ENCODE measurements at places on chromosomes 4 and X.
A peak's percentile ranks its signal among the peaks of the same experiment; 100 is the strongest.

GRCh38 chrX:72216973-72217372 lies 21.9 kb downstream of the ERCC6L start:
- DNase-seq: no peak

DNA sequence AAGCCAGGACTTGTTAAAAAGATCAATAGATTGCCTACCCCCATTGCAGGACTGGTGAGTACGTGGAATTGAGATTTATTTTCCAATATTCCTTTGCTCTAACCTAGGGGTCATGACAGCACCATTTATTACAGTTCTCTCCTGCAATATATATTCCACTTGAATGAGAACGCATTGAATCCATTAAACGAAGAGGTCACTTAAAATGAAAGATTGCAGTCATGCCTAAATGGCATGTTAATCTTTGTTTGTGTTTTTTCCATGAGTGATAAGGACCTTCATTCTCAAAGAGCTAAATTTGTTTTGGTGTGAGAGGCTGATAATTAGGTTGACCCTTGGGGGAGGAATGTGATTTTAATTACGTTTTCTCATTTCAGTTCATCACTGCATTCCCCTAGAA lies 13.5 kb upstream of the LIMCH1 start:
- no peak for DNase-seq

GRCh38 chrX:105618393-105619101 lies 203.8 kb upstream of the NRK start:
- no peak for DNase-seq

DNA sequence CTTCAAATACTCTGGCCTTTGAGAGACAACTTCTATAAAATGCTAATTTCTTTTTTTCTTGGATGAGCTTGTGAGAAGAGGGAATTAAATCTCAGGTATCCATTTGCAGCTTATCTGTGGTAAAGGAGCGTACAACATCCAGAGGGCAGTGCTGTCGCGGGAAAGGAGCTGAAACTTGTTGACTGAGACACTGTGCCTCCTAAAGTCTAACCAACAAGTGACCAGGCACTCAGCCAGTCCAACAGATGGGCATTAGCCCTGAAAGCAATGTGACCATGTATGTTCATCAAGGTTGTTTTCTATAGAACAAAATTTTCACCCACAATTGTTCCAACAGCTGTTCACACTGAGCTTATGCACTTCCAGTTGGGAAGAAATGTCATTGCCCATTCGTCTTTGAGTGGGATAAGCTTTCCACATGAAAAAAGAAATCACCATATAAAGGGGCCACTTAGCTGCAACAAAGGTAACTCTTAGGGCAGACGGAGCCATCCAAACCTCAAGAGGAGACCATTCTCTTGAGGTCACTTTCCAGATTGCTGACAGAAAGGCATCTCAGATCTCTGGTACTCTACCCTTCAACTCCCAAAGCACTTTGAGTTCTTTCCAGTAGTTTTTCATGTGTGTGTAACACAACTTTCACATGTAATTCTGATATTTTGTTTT lies 244.8 kb upstream of the NEIL3 start:
- no peak for DNase-seq

GRCh38 chr4:100633269-100633668 lies 115.4 kb upstream of the EMCN start:
- DNase-seq: no peak

- no peak for DNase-seq
Observed at GRCh38 chr4:89491761-89492160, 184.2 kb upstream of the GPRIN3 start.

DNA sequence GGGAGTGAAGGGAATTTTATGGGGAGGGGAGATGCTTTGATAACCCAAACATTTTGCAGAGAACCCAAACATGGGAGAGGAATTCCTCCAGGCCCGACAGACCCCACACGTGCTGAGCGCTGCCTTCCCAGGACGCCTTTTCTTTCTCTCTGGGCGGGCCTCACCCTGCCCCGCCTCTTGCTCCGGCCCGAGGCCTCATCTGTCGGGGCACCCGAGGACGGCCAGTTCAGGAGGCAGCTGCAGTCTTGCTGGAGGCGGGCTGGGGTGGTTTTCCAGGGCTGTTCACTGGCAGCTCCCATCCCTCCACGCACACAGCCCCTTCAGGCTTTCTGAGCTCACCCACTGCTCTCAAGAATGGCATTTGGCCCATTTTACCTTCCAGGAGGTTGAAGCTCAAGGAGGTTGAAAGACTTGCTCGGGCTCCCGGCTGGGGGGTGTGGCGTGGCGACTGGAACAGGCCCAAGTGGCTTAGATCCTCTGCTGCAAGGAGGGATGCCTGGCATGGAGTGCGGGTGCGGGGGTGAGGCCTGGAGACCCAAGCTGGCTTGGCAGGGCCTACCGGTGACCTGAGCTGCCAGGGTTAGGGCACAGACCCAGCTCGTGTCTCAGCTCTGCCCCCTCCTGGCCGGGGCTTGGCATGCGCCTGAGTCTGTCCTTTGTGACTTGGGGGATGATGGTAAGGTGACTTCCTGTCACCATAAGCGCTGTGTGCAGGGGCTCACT lies 99.2 kb downstream of the PSAPL1 start:
- peak; percentile 6 for DNase-seq

GRCh38 chr4:7075962-7076695 lies 8.3 kb upstream of the GRPEL1 start:
- no peak for DNase-seq

- no peak for DNase-seq
Observed at GRCh38 chrX:96464880-96465558, 219.6 kb upstream of the DIAPH2 start.

DNA sequence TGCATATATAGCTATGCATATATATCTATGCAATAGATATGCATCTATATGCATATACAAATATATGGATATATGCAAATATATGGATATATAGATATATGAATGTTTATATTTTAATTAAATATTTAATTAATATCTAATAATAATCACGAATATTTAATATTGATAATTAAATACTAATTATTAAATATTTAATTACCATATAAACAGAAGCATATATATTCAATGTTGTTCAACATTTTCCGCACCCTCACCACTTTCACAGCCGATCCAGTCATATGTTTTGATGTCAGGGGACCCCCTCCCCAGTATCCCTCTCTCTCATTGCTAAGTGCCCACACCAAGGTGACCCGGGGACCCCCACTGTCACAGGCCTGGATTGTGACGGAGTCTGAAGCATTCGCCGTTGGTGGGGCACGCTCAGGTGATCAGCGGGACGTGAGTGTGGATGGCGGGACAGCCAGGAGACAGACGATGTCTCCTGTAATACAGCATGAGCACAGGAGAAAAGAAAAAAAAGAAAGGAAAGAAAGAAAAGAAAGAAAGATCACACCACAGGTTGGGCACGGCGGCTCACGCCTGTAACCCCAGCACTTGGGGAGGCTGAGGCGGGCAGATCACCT lies 199.7 kb downstream of the CRLF2 start:
- no peak for DNase-seq

GRCh38 chr4:176274441-176274840 lies 5.4 kb upstream of the ASB5 start:
- no peak for DNase-seq

DNA sequence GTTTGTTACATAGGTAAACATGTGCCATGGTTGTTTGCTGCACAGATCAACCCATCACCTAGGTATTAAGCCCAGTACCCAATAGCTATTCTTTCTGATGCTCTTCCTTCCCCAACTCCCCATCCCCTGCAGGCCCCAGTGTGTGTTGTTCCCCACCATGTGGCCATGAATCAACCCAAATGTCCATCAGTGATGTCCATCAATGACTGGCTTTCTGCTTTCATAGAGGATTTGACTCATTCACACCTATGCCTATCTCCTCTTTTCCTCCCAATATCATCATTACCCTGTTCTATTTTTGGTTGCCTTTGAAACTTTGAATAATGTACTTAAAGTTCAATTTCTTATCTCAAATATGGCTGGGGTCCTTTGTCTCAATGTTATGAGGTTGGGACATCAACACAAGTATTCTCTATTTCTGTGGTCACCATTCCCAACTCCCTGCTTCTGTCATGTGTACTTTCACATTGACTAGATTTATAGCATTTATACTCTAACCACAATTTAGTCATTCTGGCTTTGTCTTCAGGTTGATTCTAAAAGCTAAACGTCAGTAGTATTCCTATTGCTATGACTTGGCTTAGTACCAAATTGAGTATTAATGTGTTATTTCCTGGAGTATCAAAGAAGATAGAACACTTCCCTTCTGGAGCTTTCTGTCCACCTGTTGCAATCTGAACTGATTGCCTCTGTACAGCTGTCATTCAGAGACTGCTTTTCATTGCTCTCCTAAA lies 107.2 kb downstream of the TAB3 start:
- no peak for DNase-seq

Measured in AML-193 (cell line).